ENCODE measurements at places on chromosomes 5 and 9.

- no peak for DNase-seq
Observed at GRCh38 chr5:135671052-135671705, 92.4 kb upstream of the CXCL14 start.

DNA sequence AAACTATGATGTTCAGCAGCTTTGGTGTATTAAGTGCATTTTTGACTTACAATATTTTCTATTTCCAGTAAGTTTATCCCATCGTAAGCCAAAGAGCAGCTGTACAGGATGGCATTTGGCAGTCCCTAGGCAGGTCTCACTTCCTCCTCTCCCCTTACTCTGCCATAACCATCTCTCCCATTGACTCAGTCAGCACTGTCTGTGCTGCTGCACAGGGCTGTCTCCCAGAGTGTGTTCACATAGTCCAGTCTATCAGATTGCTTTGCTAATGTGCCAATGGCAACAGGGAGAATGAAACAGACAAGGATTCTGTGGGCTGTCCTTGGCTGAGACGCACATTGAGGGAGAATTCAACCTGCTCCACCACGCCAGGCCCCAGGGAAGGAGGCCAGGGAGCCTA is 47.0 kb upstream of the CAST start:
- DNase-seq = no peak

- DNase-seq = no peak
Observed at GRCh38 chr5:168273056-168273980, 18.1 kb upstream of the WWC1 start.

DNA sequence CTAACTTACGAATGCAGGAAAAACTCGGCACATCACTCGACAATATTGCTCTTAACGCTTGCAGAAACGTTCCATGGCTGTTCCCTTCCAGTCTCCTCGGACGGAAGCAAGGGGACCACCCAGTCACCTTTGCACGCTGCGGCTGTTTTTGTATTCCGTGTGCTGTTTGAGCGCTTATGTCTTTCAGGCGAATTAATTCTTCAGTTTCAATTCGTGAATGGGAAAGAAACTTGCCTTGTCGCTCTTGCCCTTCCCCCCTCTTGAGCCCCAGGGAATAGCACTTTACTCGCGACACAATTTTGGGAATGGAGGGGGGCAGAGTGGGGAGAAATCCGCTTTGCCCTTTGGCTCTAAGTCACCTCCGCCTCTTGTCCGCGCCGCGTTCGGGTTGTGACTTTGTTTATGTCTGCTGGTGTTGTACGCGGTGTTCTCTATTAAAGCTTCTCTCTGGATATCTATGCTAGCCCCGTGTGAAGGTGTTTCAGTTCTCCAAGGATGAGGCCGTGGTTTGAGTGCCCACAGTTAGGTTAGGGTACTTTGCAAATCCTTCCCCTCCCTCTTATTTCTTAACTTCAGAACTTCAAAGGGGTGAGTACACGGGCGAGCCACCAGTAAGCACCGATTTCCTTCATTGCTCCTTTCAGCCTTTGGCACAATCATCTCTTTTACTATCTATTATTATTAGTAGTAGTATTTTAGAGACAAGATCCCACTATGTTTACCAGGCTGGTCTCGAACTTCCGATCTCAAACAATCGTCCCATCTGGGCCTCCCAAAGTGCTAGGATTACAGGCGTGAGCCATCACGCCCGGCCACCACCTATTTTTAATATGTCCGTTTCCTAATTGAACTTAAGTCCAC is 2.7 kb downstream of the FOXB2 start:
- DNase-seq = no peak

DNA sequence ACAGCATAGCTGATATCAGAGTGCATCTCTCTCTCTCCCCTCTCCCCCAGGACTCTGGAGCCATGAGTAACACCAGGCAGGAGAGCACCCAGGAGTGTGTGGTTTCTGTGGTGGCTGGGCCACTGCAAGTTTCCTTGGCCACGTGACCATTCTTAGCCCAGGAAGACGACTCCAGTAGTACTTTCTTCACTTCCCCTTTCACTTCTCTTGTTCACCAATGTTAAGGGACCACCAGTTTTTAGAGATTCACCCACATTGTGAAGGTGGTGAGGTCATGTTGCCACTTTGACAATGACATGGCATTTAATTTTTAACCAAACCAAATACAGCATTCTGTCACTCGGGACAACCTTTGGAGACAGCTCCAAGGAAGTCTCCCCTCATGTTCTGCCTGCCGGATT is 17.9 kb upstream of the DAPK1 start:
- DNase-seq = no peak

Data from HFF-Myc (cell line).